T-helper 2 cell (primary cell): ENCODE measurements at places on chromosomes 13 and 19.

DNA sequence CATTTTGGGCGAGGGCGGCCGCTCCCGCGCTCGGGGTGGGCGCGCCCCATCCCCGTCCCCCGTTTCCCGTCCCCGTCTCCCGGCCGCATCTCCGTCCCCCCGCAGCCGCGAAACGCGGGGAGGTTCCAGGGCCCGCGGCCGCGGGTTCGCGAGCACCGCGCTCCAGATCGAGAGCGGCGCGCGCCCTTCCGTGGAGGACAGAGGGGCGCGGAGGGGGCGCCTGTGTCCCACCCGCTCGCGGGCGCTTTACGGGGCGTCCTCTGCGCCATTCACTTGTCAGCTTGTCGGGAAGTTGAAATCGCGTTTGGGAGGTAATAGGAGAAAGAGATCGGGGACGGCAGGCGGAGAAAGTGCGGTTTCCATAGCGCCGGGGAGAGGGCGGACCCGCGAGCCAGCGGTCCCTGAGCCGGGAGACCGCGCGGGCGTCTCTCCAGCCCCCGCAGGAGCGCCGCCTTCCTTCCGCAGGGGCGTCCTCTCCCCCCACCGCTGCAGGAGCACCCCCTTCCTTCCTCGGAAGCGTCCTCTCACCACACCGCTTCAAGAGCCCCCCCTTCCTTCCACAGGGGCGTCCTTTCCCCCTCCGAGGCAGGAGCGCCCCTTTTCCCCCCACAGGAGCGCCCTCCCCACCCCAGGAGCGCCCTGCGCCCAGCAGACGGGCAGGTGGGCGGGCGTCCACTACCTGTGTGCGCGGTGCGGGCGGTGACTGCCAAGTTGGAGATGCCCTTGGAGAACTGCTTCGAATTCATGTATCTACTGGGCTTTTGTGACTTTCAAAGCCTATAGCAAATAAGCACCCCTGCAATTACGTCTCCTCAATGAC is 962 bp upstream of the IRS2 start:
- DNase-seq: no peak

DNA sequence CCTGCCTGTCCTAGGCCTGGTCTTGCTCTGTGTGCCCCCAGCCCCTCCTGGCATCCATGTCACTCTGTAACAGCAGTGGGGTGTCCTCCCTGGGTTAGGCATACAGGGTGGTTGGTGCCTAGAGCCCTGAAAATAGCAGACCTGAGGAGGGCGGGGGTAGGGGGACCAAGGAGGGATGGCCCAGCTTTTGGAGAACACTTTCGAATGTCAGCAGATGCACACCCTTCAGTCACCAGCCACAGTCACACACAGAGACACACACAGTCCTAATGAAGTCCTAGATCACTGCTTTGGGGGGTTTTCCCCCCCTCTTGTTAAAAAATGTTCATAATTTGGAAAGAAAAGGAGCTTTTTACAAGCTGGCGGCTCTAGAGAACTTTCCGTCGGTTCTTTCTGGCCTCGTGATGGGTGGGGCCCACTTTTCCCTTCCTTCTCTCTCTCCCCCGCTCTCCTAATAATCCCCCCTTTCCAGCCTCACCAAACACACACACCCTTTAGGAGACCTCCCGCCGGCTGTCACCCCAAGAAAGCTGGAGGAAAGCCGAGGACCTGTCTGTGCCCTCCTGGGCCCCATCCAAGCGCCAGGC is 47.9 kb downstream of the LYL1 start:
- no peak for DNase-seq

- no peak for DNase-seq
Measured at GRCh38 chr13:64197232-64197631, 2781.6 kb upstream of the PCDH20 start.

GRCh38 chr13:31160857-31161556 is 697 bp downstream of the HSPH1 start:
- peak; percentile 88 for DNase-seq

- peak; percentile 41 for DNase-seq
Measured at GRCh38 chr19:36113894-36114720, 568 bp downstream of the POLR2I start.

- no peak for DNase-seq
Measured at GRCh38 chr19:48740164-48740972, at the start of gene RASIP1. TSS of gene RASIP1 (minus strand) at chr19:48740610. CDS start at chr19:48740282, 328 bp downstream.

GRCh38 chr19:2123682-2124387 is 27.1 kb downstream of the IZUMO4 start:
- DNase-seq: no peak

DNA sequence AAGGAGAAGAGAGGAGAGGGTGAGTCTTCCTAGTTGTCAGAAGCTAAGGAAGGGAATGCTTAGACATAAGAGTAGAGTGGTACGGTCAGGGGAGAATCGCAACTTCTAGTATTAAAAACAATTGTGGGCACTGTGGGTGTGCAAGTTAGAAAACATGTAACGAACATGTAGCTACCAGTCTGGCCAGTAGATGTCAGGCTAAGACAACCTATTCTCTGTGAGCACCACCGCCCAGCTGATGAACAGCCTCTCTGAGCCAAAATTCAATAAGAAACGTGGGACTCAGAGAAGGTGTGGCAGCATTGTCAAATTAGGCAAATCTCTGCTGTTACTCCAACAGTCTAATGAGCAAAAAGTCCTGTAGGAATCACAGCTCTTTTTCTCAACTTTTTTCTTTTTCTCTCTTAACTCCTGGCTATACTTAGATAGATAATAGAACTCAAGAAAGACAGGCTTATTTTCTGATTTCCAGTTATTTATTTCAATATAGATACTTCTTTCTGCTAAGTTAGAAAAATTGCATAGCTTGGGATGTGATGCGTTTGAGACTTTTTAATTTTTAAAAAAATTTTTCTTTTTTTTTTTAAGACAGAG is 186.2 kb downstream of the USP12 start:
- peak; percentile 52 for DNase-seq

- peak; percentile 79 for DNase-seq
Measured at GRCh38 chr19:873084-873483, 13.6 kb downstream of the CFD start.
